IPS DF 6.9 (cell line): ENCODE measurements at places on chromosomes 2 and 18.
A peak's percentile ranks its signal among the peaks of the same experiment; 100 is the strongest.

- no peak for DNase-seq
Observed at GRCh38 chr2:216308576-216308975, 63.7 kb downstream of the MARCHF4 start.

GRCh38 chr18:69958422-69958821 lies 10.7 kb upstream of the CD226 start:
- DNase-seq: no peak

- no peak for DNase-seq
Observed at GRCh38 chr2:120450196-120450820, 104.4 kb downstream of the INHBB start.

GRCh38 chr2:63046961-63047320 lies 3.7 kb upstream of the OTX1 start:
- DNase-seq: no peak

GRCh38 chr2:381941-382727 lies 94.2 kb upstream of the ALKAL2 start:
- DNase-seq: no peak

GRCh38 chr18:23337599-23338444 lies 115.3 kb upstream of the RIOK3 start:
- DNase-seq: no peak

- DNase-seq: no peak
Observed at GRCh38 chr2:61924895-61925663, 19.6 kb downstream of the COMMD1 start.

DNA sequence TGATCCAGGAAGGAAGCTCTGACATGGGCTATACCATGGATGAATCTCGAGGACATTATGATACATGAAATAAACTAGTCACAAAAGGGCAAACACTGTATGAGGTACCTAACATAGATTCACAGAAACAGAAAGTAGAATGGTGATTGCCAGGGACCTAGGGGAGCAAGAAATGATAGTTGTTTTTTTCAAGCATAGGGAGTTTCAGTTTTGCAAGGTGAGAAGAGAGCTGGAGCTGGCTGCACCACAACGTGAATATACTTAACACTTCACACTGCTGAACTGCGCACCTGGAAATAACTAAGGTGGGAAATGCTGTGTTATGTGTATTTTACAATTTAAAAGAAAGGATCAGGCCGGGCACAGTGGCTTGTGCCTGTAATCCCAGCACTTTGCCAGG lies 13.2 kb upstream of the AGAP1 start:
- no peak for DNase-seq

DNA sequence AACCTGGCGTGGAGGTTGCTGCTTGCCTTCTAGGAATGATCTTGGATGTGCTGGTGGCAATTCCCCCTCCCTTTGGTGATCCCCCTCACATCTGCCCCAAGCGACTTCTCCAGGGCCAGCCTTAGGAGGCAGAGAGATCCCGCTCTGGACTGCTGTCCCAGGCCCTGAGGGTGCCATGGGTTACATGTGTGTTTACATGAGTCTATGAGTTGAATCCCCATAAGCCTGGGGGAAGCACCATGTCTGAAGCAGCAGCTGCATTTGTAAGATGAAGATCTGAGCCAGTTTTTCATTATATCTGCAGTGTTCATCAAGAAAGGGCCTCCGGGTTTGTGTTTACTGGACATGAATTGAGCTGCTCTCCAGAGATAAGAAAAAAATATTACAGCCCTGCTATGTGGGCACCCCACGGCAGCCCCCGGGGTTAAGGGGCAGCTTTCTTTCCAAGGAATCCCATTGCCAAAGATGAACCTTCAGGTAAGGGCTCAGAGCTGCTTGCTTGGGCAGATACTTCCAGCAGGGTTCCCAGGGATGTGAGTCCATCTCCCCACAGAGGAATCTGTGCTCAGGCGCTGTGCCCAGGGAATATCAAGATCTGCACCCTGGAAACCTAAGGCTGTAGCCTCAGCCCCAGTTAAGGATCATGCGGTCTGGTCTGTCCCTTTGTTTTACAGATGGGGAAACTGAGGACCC lies 46.0 kb downstream of the MRPS5 start:
- no peak for DNase-seq

DNA sequence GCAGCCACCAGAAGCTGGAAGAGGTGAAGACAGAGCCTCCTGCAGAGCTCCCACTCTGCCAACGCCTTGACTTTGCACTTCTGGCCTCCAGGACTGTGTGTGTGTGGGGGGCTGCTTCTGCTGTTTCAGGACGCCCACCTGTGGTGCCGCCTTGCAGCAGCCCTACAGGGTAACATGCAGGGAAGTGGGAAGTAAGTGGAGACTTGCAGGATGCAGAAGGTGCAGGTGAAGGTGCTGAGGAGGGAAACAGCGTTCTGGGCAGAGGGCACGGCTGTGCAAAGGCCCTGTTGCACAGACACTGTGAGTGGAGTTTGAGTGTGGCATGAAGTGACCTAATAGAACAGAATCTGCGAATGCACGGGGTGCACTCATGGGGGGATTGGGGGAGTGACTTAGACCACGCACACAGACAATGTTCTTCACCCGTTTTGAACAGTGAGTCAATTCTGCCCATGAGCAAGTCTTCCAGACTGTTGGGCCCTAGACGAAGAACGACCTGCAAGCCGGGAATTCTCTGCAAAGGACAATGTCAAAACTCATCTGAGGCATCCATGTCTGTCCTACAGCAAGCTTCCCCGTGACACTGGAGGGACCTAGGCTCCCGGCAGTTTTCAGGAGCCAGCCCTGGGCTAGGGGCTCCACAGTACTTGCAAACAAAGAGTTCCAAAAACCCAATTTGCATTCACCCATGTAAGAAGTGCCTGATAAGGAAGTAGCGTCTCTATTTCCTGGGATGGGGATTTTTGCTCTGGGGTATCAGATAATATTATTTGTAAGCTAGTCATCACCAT lies 19.0 kb downstream of the MBP start:
- no peak for DNase-seq

GRCh38 chr18:58416704-58417683 lies 211.9 kb downstream of the ALPK2 start:
- DNase-seq: no peak

GRCh38 chr2:9975328-9975727 lies 23.8 kb downstream of the GRHL1 start:
- no peak for DNase-seq

GRCh38 chr2:179340678-179341077 lies 76.0 kb upstream of the SESTD1 start:
- no peak for DNase-seq

DNA sequence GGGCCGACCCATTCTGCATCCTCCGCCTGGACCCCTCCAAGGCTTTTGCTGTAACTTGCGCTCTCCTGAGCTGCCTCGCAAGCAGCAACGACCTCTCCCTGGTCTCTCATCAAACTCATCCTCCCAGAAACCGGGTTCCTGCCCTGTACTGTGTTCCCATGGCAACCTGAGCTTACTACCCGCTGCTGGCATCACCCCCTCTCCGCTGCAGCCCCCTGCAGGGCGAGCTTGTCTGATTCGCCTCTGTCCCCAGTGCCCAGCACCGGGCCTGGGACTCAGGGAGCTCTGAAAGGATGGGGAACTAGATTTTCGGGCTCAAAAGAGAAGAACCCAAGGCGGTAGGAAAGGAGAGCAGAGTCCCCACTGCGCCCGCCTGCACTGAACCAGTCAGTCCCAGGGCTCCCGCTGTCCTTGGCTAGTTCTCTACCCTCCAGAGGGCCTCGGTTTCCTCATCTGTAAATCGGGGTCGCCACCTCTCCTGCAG lies 463 bp downstream of the HS1BP3 start:
- no peak for DNase-seq

- peak; percentile 94 for DNase-seq
Observed at GRCh38 chr18:8084160-8084559, 517.0 kb downstream of the PTPRM start.

GRCh38 chr2:75030218-75031009 lies 72.0 kb downstream of the POLE4 start:
- no peak for DNase-seq

DNA sequence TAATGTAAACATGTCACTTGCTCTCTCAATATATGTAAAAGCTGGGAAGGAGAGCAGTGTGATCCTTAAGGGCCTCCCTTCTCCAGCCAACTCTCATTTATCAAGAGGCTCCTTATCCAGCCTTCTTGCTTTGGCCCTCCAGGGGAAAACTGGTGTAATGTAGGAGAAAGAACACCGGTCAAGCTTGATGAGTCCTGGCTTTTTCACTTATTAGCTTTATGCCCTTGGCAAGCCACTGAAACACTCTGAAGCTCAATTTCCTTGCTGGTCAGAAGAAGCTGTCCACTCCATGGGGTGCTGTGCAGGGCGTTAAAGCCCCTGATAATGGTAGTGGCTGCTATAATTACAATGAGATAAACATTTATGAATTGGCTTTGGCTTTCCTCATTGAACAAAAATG lies 251.2 kb upstream of the RBBP8 start:
- DNase-seq: no peak
